Spleen (tissue), 13 donors: ENCODE measurements at places on chromosomes 2 and 18. TPM values are rescaled to one million over a fixed set of nuclear protein-coding genes. Genes with fewer than 3 reads are reported as not detected.

HOXD10 gene
- not detected for polyA plus RNA-seq

KYNU gene
- polyA plus RNA-seq, result 11.1 TPM

NETO1 gene
- 12.1 TPM for polyA plus RNA-seq

NDC80 gene
- 9.0 TPM for polyA plus RNA-seq

SIX2 gene
- polyA plus RNA-seq, result not detected

ANTXR1 gene
- 6.0 TPM for polyA plus RNA-seq
